ENCODE measurements at places on chromosomes 3 and 15.

DNA sequence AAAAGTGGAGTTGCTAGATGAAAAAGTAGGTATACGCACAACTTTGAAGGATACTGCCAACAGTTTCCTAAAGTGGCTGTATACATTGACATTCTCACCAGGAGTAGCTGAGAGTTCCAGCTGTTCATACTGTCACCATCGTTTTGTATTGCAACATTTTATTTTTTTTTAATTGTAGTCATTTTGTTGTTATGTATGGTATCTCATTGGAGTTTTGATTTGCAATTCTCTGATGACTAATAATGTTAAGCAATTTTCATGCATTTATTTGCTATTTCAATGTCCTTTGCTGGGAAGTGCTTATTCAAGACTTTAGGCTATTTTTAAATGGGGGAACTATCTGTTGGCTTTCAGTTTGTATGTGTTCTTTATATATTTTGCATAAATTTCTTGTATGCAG, 185.1 kb upstream of the TGFBR2 start:
- DNase-seq = peak; percentile 78

DNA sequence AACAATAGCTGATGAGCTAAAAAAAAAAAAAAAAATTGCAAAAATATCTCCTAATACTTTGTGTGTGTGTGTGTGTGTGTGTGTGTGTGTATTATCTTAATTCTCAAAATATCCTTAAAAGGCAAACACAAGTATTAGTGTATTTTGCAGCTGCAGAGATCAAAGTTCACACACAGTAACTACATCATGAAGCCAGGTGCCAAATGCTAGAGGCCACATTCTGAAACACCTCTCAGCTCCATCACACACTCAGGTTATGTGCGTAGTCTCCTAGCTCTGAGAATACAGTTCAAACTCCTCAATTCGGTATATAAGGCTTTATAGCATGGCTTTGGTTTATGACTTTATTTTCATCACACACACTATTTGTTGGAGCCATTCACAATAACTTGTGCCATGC, 33.5 kb upstream of the PPARG start:
- no peak for DNase-seq

- peak; percentile 2 for DNase-seq
These were observed 50.4 kb downstream of the IL12A start for GRCh38 chr3:160038862-160039562.

- peak; percentile 75 for DNase-seq
These were observed 66.7 kb downstream of the SLC6A1 start for GRCh38 chr3:11059090-11059798.

GRCh38 chr3:147161833-147162232, 244.5 kb downstream of the ZIC4 start:
- no peak for DNase-seq

GRCh38 chr15:77409259-77410156, 10.4 kb downstream of the PEAK1 start:
- no peak for DNase-seq

DNA sequence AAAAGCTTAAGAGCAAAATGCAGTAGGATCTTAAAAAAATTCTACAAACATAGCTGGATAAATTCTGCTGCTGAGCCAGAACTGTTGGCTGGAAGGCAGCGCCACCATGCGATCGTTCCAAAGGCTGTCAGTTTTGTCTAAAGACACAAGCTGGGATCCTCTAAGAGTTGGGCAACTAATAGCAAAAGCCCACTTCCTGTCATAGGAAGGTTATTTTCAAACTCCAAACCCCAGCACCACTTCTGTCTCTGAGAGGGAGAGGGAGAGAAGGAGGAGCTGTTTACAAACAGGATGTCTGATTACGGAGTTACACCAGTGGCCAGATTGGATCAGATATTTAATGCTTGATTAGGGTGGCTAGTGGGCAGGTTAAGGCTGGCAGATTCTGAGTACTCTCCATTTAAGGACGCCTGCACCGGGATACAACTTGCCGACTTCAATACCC, 44.0 kb downstream of the EIF4E3 start:
- DNase-seq = peak; percentile 81

GRCh38 chr3:178451799-178452198, 84.4 kb upstream of the KCNMB2 start:
- no peak for DNase-seq

GRCh38 chr3:165624761-165625160, 212.5 kb downstream of the BCHE start:
- DNase-seq = no peak

DNA sequence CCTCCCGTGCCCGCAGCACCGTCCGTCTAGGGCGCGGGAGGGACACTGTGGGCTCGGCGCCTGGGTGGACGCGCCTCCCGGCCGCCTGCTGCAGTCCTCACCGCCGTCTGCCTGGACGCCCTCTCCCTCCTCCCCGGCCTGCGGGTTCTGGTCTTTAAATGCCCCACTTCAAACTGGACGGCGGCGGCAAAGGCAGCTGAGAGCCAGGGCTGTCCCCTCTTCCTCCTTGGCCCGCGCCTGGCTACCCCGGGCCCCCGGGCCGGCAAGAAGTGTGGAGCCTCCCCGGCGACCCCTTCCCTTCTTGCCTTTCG, 426 bp downstream of the CBLB start:
- DNase-seq = peak; percentile 55

DNA sequence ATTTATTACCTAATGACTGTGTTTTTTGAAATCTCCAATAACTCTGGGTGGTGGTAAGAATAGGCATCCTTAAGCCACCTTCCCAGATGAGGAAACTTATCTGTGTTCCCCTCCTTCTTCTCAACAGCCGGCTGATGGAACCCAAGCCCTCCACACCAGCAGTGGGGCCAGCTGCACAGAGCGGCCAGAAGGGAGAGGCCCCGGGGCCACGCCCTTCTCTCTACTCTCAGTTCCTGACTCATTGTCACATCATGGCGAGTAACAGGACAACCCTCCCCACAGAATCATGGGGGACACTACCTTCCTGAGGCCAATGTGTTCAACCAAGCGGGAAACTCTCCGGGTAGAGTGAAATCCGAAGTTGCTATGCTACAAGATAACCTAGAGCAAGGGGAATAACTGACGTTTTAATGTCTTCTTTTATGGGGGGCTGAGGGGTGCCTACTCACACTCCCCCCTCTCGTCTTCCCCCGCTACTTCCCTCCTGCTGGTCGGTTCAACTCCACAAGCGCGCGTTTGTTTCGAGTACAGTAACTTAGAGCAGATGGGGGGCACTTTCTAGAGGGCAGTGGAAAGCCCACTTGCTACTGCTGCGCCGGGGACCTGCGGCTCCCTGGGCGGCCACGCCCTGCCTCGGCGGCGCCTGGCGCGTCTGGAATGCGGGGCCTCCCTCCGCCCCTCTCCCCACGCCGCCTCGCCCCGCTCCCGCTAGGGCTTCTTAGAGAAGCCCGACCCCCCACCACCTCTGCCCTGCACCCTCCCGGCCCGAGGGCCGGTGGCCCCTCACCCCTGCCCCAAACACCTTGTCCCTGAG, 621 bp downstream of the ANXA2 start:
- peak; percentile 82 for DNase-seq

- no peak for DNase-seq
These were observed 210.5 kb downstream of the FGF12 start for GRCh38 chr3:192516820-192517219.

- no peak for DNase-seq
These were observed 2.7 kb downstream of the SMAD6 start for GRCh38 chr15:66704803-66705153.

GRCh38 chr3:83434880-83435587, 1523.8 kb upstream of the CADM2 start:
- no peak for DNase-seq

GRCh38 chr3:98402507-98402906, 12.0 kb downstream of the OR5K3 start:
- DNase-seq = no peak

DNA sequence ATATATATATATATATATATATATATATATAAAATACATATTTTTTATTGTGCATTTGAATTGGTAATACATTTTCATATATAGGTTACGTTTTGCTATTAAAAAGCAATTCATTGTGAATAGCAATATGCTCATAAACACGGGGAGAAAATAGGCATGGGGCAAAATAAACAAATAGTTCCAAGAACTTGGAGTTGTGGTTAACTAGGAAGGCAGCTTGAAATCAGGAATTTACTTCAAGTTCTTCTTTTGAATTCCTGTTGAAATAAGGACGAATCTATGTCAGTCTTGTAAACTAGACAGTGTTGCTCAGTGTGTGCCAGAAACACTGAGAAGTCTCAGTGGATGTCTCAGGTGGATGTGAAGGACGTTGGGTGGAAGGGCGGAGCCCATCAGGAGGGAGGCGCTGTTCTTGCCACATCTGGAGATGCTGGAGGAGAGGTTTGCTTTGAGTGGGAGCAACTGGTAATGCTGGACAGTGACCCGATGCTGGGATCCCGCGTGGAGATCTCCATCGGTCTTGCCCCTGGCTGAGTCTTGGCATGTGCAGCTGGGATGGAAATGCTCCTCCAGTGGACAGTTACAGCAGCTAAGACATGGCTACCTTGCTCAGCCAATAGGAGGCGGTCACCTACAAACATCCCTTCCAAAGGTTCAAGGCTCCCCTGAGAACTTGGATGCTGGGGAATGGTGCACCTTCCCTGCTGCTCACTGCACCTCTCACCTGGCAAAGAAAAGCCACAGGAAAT, 2.5 kb downstream of the IL16 start:
- DNase-seq = peak; percentile 48

- DNase-seq = no peak
These were observed 488.9 kb upstream of the RASGRP1 start for GRCh38 chr15:39053480-39053879.

- DNase-seq = no peak
These were observed 49.9 kb upstream of the NEDD4 start for GRCh38 chr15:56042982-56043980.

- DNase-seq = no peak
These were observed 209.3 kb upstream of the SATB1 start for GRCh38 chr3:18634461-18634860.

GRCh38 chr3:156816091-156816793, 9.9 kb upstream of the LEKR1 start:
- DNase-seq = peak; percentile 80

DNA sequence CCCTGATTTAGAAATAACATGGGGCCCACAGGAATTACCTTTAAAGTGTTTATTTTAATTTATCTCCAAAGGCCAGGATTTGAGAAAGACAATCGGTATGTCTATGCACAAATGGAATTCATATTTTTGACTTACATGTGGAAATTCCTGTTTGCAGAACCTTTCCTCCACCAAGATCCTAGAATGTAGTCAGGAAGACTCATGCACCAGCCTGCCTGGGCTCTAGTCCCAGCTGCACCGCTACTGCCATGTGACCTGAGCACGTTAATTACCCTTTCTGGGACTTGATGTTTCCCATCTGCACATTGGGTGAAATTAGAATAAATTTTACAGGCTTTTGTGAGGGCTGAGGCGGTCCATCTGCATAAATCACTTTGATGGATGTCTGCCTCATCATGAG, 194.2 kb downstream of the ATP10A start:
- DNase-seq = peak; percentile 14

DNA sequence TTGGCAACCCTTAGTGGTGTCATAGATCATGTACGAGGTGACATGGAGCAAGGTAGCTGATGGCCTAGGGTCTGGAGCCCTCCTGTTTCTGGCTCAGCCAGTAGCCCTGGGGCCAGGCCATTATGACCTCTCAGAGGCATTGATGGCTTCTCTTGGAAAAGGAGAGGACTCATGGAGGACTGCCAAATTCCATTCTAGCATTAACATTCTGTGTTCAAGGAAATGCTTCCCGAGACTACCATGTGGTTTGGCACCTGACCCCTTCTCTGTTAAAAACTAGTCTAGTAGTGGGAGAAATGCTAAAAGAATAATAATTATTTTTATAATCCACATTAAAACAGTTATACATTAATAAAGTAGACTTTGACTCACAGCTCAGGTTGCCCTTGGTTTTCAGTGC, 40.2 kb upstream of the ADAMTSL3 start:
- DNase-seq = peak; percentile 25

DNA sequence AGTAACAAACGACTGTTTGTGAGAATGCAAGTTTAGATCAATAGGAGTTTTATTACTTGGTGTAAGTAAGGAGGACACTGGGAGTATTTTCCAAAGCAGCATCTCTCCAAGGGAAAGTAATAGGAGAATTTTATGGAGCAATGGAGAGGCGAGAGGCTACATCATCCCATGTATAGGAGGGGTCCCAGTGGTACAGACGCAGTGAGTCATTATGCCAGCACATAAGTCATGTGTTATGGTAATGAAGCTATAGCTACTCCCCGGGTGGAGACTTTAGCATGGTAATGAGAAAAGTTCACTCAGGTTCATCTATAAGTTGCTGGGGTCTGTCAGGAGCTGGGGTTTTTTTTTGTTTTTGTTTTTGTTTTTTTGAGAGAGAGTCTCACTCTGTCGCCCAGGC, 29.5 kb upstream of the ZNF445 start:
- no peak for DNase-seq

DNA sequence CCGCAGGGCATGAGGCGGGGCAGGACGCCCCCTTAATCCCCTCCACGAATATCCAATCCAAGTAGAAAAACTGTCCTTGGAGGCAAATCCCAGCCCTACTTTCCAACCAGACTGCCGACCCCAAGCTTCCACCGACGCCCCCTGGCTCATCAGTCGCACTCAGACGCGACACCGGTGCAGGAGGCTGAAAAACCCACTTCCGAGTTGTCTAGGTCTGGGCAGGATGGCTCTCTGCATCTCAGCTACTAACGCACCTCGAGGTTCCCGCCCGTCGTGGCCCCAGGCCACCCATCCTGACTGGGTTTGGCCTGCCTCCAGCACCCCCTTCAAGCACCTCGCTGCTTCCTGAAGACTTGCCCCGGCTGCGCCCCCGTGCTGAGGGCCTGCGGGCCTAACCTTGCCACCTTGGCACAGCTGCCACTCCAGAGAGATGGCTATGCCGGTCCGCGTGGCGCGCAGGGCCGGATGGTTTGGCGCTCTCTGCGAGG, 15.5 kb downstream of the RGMA start:
- DNase-seq = no peak

GRCh38 chr3:127783642-127784160, 38.6 kb downstream of the MGLL start:
- DNase-seq = no peak

- DNase-seq = no peak
These were observed 15.4 kb downstream of the ARNT2 start for GRCh38 chr15:80419546-80419945.

GRCh38 chr3:123053107-123053506, 13.7 kb upstream of the PDIA5 start:
- DNase-seq = peak; percentile 62

DNA sequence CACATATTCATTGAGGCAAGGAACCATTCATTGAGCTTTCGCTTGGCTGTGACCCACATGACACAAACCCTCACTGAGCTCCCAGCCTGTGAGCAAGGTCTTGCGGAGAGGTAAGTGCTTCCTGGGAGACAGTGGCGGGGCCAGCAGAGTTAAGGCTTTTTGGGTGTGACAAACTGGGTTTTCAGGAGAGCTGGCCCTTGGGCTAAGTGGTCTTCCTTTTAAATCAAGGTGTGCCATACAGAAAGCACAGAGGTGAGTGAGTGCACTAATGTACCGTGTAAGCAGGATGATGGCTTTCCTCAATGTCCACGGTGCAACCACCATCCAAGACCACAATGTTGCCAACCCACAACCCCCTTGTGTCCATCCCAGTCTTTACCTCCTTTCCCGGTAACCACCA, 28.6 kb downstream of the POMGNT2 start:
- no peak for DNase-seq

Data from fibroblast of skin of scalp (primary cell).